ENCODE measurements at places on chromosomes 11 and 22.

DNA sequence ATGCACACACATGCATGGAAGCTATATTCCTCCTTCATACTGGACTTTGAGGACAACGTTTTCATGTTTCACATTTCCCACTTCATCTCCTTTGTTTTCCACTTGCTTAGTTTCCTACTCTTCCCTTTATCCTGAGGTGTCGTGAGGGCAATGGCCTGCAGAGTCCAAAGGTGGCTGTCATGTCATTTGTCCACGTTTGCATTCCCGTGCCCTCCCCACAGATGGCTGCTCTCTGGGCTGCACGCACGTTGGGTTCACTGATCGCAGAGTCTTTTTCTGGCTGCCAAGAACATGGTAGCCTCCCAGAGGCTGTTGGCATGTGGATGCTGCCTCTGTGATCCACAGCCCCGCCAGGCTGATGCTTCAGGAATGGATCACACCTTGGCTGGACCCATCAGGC, 256.0 kb downstream of the ST3GAL4 start:
- DNase-seq: no peak

DNA sequence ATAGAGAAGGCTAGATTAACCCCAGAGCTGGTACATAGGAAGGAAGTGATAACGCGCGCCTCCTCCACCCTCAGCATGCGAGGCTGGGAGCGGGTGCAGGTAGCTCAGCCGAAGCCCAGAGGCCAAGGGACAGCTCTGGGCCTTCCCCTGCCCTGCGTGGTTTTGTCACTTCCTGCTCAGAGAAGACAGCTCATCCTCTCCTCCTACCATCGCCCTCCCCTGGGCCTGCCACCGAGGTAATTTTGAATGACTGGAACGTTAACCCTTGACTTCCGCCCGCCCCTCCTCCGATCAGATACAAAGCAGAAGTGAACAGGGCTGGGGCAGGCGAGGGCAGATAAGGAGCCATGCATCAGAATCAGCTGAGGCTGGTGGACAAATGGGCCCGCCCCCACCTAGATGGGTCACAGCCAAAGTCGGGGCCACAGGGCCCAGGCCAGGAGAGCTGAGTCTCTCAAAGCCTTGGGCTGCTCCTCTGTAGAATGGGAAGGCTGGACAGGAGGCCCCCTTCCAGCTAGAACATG, 1.6 kb downstream of the RAC2 start:
- no peak for DNase-seq

DNA sequence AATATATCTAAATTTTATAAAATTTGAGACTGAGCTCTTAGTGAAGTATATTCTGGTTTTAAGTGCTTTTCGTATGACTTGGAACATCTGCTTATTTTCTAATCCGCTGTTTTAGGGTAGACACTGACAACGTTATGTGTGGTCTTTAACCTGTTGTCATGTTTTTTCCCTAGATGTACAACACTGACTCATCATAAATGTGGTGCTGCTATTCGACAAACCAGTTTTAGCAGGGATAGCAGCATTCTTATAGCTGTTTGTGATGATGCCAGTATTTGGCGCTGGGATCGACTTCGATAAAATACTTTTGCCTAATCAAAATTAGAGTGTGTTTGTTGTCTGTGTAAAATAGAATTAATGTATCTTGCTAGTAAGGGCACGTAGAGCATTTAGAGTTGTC, 23.8 kb upstream of the HIKESHI start:
- DNase-seq: no peak

DNA sequence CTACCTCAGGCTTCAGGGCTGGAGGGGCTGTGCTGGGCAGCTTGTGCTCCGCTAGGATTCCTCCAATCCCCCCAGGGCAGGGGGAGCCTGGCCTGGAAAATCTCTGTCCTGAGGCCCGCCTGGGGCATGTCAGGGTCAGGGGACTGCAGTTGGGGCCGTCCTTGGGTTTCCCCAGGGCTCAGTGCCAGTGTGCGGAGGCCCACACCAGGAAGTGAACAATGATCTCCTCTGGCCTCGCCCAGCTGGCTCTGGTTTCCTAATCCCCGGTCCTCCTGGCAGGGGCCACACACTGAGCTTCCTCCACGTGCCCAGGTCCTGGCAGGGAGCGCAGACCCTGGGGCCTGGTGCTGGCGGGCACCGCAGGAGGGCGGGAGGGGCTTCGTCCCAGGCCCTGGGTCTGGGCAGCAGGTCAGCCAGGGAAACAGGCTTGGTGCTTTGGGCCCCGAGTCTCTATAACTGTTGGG, 1.4 kb upstream of the MUC2 start:
- no peak for DNase-seq

DNA sequence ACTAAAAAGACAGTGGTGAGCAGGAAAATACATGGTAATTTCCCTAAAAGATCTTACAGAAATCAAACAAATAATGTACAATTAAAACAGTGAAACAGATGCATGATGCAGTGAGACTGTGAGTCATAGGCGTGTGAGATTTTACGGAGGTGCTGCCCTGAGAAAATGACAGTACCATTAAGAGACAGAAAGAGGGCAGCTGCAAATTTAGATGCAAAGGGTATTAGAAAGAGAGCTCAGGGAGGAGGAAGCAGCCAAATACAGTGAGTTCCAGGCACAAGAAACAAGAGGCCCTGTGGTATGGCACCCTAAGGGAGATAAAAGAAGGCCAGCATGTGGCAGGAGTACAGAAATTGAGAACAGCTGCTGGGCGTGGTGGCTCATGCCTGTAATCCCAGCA, 88.5 kb upstream of the FIBIN start:
- DNase-seq: no peak

DNA sequence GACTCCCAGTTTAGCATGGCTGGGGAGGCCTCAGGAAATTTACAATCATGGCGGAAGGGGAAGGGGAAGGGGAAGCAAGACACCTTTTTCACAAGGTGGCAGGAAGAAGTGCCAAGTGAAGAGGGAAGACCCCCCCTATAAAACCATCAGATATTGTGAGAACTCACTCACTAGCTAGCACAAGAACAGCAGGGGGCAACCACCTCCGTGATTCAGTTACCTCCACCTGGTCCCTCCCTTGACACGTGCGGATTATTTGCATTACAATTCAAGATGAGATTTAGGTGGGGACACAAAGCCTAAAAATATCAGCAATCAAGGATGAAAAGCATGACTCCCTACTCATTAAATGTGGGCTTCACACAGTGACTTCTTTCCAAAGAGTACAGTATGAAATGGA, 155.0 kb upstream of the CCDC90B start:
- DNase-seq: no peak
